ENCODE measurements at places on chromosomes 4 and X.

DNA sequence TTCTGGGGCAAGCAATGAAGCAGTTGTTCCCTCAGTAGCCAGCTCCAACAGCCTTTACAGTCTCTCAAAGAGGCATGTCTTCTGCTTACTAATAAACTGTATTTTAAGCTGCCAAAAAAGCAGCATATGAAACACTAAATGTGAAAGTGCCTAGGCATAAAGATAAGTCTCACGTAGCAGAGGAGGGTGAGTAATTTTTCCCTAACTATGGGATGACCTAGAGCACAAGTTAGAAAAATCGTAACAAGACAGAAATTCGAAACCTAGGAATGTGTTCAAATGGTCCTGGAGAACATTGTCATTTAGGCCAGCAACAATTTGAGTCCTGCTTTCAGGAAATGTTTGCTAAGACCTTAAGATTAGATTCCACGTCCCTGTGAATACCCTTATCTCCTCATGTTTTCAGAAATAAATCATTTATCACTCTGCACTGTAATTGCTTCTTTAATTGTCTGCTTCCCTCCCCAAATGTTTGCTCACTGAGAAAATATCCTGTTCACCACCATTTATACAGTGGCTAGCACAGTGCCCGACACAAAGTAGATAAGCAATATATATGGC lies 222.2 kb downstream of the KCNIP4 start:
- no peak for DNase-seq

DNA sequence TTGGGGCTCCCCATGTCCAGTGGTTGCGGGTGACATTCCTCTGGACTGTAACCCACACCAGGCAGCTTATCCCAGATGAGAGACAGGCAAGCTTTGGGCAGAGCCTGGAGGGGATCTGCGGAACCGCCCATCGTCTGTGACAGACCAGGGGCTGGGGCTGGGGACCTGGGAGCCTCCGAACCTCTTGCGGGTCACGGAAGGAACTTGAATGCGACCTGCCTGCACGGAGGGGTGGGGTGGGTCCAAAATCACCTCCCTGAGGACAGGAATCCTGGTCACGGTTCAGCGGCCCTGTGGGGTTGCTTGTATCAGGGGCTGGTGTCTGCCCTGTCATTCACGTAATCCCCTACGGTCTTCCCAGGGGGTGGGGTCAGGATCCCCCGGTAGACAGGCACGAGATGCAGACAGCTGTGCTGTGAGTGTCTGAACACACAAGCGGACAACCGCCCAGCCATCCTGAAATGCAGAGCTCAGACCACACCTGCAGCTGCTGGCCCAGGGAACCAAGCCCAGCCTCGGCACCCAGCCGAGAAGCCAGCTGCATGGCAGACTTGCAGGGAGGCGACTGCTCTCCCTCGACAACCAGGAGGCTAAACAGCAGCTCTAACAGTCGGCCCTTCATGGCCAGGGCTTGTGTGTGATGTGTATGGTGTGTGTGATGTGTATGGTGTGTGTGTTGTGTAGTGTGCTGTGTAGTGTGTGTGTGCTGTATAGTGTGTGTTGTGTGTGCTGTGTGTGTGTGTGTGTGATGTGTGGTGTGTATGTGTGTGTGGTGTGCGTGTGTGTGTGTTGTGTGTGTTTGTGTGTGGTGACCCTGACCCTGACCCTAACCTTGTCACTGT lies 105.9 kb upstream of the ADRA2C start:
- DNase-seq, result no peak

DNA sequence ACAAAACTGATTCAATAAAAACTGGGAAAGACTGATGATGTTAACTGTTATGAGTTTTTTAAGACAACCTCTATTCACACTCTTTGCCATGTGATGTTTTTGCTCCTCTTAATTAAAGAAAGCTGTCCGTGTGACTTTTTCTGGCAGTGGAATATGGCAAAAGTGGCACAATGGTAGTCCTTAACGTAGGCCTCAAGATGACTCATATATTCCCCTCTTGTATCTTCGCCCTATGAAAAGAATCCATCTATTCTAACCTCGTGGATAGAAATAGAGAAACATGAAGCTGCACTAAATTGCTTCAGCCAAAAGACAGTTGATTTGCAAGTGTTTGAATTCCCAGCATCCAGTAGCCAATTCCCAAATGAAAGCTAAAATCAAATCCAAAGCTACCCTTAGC lies 603.8 kb upstream of the PCDH7 start:
- no peak for DNase-seq

GRCh38 chrX:15014281-15014680 lies 141.1 kb downstream of the MOSPD2 start:
- no peak for DNase-seq

DNA sequence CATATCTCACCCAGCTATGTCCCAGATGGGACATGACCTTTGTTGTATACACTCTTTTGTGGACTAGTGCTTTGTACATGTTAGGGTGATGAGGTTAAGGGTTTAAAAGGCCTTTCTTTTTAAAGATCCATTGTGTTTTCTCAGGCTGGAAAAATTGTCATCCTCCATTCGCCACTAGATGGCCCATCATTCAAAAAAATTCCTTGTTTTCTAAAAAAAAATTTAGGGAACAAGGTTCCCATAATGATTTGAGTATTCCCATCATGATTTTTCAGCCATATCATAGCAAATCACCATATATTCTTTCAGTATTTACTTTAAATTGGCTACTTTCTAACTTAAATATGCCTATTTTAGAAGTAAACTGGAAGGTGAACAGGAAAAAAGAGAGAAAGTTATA lies 91.9 kb upstream of the TMEM164 start:
- DNase-seq, result no peak

DNA sequence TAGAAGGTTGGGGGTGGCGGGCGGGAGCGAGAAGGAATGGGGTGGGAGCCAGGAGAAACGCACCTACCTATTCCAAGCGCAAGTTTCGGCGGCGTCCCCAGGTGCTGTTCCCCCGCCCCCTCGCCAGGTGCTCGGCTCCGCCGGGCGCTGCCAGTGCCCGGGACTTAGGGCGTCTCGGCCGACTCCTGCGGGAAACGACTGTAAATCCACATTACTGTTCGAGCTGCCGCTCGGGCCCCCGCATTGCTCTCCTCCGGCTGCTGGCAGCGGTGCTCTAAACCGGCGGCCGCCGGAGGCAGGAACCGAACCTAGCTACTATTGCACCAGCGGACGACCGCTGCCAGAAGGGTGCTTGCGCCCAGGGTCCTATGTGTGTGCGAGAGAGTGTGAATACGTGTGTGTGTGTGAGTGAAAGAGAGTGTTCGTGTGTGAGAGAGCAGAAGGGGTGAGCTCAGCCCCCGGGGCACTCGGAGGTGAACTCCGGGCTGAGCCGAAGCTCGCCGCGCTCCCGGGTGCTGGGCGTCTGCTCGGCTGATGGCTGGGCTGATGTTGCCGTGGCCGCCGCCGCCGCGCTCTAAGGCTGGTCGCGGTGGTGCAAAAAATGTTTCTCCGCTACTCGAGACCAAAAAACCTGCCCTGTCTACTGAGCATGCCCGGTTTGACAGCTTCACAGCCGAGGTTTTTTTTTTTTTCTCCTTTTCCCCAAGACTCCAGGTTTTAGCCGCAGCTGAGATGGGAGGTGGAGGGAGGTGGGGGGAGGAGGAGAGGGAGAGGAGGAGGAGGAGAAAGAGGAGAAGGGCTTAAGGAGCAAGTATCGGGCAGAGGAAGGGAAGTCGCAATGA lies 115.7 kb upstream of the TEX13C start:
- DNase-seq, result no peak

GRCh38 chr4:15557786-15558550 lies 88.3 kb downstream of the CC2D2A start:
- DNase-seq, result no peak

- DNase-seq, result no peak
Measured at GRCh38 chrX:10579112-10580011, 41.0 kb downstream of the MID1 start.

- no peak for DNase-seq
Measured at GRCh38 chr4:48986654-48987164, 634 bp downstream of the CWH43 start.

- DNase-seq, result no peak
Measured at GRCh38 chrX:44343412-44344141, at the start of gene EFHC2. EFHC2 (minus strand) TSS chrX:44343672; CDS start chrX:44343588, 84 bp downstream.

DNA sequence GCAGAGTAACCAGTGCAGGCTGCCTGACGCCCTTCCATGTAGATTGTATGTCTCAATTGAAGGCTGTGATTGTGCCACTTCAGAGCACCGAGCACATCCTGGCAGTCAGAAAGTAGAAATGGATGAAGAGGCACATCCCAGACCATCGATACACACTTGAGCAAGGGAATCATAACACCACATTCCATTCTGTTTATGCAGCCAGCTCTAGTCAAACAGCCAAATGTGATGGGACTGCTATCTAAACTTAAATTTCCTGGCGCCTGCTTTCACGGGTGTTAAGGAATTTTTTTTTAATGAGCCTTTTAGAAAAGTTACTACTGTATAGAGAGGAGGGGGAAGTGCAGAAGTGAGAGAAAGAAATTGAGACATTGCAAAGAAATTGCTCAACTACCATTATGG lies 84.4 kb downstream of the PPARGC1A start:
- DNase-seq, result no peak

DNA sequence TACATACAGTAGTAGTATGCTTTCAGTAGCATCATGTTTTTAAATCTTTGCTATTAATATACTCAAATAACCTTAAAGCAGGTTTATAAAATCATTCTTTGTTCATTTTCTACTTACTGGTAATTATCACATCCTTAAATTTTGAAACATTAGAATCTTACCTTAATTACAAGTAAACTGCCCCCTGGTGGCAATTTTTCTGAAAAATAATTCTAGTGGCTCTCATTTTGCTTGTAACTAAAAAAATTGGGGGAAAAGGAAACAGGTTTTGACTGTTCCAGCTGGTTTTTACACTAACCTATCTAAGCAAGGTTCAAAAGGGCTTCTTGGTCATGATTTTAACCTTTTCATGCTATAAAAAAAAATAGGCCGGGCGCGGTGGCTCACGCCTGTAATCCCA lies 18.5 kb upstream of the DCAF4L1 start:
- DNase-seq, result peak; percentile 78

GRCh38 chr4:113411496-113411938 lies 350.0 kb downstream of the CAMK2D start:
- peak; percentile 11 for DNase-seq

DNA sequence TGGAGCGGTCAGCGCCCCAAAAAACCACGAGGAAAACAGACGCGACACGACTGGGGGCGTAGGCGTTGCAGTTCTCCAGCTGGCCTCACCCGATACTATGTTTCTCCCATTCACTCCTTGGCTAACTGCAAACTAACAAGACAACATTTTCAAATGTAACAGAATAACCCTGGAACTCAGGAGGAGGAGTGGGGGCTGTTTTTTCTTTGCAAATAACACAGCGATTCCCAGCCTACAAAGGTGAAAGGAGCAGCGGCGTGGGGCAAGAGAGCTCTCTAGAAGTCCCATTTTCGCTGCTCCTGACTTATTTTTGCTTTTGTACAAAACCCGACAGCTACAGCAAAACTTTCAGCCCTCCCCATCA lies 1.6 kb downstream of the SOX3 start:
- no peak for DNase-seq

- no peak for DNase-seq
Measured at GRCh38 chr4:156662921-156663320, 308.7 kb downstream of the PDGFC start.

GRCh38 chrX:54042609-54043021 lies 1.7 kb downstream of the PHF8 start:
- DNase-seq, result peak; percentile 53

DNA sequence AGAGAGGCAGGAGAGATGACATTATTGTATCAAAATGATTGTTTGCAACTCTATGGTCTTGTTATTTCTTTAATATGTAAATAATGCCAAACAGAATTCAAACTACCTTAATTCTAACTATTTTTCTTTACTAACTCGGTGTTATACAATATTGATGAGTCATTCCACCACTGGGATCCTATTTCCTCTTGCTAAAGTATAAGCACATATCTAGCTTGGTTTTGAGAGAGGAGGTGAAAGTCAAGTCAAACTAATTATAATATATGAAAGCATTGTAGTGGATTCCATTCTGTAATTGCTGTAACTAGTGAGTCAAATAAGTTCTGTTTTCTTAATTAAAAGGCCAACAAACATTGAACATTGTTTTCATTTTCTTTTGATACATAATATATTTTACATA lies 837.6 kb downstream of the PDHA2 start:
- no peak for DNase-seq

GRCh38 chrX:8663325-8663724 lies 68.6 kb downstream of the ANOS1 start:
- DNase-seq, result no peak

DNA sequence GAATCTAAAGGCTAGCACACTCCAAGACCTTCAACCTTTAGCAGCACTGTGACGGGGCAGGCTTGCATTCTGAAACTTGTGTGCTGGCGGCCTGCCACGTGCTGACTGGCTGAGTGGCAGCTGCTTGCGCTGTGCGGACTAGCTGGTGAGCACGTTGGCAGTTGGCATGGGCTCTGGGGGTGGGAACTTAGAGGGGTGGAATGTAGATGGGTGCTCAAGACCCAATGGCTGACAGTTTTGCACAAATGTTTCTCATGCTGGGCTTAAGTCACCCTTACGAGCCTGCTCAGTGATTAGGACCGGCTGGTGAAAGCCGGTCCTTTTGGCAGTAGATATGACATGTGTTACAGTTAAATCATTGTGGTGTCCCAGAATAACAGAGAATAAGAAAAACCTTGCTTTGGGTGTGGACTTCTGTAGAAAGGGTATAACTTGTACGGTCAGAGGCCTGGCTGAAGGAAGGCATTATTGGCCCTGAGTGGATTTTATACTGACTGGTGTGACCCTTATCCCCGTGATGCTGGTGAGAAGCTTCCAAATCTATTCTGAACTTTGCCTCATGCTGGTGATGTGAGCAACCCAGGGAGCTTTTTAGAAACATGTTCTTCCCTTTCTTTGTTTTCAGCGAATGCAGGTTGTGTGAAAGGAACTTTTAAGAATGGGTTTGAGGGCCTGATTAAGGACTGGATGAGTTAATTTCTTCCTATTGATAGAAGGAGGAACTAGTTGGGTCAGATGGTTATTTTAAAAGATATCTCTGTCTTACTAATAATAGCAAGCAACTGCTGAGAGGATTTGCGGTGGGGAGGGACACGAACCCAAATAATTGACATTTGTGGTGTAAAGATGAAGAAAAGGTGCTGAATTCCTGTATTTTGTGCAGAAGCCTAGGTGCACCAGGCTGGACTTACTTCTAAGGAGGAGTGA lies 107.4 kb upstream of the SLC4A4 start:
- no peak for DNase-seq

- peak; percentile 72 for DNase-seq
Measured at GRCh38 chrX:103585411-103586313, at the start of gene TCEAL4. TCEAL4 (plus strand) TSS chrX:103585515; CDS start chrX:103586676, 1,161 bp downstream.

DNA sequence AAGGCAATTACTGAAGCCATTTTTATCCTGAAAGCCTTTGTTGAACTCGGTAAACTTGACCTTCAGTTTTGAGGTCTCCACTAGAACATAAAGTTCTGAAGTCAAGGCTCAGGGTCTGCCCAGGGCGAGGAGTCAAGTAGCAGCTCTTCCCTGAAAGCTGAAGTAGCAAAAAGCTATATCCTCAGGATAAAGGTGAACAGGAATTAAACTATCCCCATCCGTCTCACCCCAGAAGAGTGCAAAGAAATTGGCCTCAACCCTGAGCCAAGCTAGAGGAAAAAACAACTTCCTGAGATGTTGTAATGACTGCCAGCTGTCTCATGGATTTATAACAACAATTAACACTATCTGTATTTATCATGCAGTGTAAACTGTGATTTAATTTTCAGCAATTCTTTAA lies 590.8 kb downstream of the SPRY1 start:
- no peak for DNase-seq

GRCh38 chrX:49250578-49250977 lies 13.9 kb downstream of the FOXP3 start:
- no peak for DNase-seq

Measured in Karpas-422 (cell line).